Amygdala (tissue), 56 donors: ENCODE measurements at places on chromosomes 7 and 10.
A peak's percentile ranks its signal among the peaks of the same experiment; 100 is the strongest.

DNA sequence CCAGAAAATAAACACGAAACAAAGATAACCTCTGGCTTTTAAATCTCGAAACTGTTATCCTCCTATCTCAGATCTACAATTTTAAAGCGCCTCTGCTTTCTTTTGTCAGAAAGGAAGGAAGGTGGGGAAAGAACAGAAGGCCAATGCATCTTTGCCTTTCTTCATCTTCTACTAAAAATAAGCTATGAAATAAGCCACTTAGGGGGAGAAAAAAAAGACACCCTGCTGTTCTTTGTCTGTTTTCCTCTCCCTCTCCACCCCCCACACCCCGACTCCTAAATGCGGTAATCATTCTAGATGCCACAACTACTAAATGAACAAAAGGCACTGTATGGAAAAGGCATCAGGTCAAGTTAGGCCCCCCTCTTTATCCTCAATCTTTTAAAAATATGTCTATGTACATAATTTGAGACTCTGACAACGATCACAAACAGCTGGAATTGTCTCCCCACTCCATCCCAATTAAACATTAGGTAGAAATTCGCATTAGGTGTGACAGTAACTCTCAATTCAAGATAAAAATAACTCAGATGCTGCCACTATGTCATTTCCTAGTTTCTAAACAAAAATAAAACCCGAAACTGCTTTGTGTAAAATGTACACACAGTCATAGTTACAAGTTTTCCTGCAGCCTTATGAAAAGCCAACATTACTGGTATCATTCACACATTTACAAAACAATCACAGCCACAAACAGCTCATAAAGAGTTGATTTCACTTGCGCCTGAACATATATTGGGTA, 2.4 kb downstream of the UBE2H start:
- DNase-seq, result no peak

- DNase-seq, result no peak
These were observed 96.9 kb upstream of the ZNF438 start for GRCh38 chr10:31128536-31128935.

DNA sequence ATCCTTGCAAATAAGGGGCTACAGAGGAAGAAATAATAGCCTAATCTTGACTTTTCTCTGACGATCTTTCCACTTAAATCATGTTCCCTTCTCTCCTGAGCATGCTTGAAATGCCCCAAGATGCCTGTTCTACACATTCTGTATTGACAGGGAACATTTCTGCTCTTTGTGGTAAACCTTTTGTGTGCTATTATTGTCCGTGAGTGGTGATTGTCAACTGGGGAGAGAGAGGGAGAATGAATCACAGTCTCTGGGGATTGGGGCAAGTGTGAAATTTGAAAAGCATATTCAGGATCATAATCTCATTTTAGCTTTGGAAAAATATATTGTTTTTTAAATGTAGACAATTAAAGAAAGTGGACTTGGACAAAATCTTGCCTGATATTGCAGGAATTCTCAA, 20.6 kb downstream of the UBTD1 start:
- DNase-seq, result no peak

- DNase-seq, result no peak
These were observed 284.6 kb downstream of the KLF6 start for GRCh38 chr10:3500408-3500856.

GRCh38 chr10:130897815-130898214, 413.7 kb downstream of the TCERG1L start:
- DNase-seq, result no peak

GRCh38 chr10:101686133-101686925, 8.6 kb downstream of the FBXW4 start:
- DNase-seq, result no peak

GRCh38 chr10:72009425-72010081, 45.4 kb downstream of the CHST3 start:
- DNase-seq, result peak; percentile 83

- no peak for DNase-seq
These were observed 308.2 kb downstream of the LRMDA start for GRCh38 chr10:75739414-75740143.

DNA sequence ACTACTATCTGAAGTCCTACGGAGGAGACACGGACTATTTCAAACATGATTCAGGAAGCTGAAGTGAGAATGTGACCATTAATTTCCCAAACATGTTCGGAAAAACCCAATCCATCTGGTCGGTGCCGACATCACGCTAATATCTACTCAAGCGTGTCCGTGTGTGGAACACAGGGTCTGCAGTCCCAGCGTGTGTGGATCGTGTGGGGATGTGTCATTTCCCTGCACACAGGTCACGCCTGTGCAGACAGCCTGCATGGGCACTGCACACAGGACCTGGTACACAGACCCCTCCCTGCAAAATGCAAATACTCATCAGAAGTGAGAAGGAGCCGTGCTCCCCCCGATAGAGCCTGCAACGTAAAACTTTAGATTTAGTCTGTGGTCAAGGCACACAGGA, 57.8 kb downstream of the CARD11 start:
- DNase-seq, result no peak

DNA sequence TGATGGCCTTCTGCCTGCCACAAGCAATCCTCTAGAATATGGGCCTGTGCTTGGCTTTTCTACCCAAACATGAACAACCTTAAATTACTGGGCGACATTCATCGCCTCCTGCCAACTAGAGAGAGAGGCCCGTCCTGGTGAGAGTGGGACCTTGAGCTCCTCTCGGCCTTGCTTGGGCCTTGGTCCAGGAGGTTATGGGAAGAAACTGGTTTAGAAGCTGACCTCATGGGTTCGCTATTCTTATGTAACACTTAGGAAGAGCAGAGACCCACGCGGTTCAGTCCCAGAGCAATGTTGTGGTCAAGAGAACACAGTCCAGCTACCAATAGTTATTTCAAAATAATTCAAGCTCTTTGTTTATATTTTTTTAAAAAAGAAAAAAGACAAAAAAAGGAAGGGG, 176.3 kb upstream of the ZNF32 start:
- DNase-seq, result no peak

DNA sequence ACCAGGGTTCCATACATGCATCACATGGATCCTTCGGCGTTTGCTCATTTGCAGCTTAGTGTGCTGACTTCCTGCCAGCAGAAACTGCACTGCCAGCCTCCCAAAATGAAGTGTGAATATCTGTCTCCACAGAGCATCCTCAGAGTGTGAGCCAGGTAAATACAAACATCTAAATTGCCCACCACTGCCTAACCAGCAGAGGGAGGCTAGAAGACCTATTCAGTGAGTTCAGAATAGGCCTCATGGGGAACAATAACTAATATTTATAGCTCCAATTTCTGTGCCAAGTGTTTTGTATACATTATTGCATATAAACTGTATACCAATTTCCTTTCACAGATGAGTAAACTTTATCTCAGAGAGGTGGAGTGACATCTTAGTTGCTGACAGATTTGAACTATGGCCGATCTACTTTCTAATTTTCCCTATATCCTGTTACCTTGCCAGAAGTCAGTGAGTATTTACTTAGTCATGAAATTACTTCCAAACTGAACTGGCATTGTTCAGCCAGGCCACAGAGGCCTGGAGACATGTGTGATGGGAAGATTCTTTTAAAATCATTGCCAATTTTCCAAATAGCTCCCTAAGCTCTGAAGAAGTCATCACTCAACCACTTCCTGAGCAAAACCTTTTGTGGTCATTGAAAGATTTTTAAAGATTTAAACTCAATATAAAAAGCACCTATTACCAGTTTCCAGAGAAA, 926.5 kb upstream of the GHITM start:
- no peak for DNase-seq

DNA sequence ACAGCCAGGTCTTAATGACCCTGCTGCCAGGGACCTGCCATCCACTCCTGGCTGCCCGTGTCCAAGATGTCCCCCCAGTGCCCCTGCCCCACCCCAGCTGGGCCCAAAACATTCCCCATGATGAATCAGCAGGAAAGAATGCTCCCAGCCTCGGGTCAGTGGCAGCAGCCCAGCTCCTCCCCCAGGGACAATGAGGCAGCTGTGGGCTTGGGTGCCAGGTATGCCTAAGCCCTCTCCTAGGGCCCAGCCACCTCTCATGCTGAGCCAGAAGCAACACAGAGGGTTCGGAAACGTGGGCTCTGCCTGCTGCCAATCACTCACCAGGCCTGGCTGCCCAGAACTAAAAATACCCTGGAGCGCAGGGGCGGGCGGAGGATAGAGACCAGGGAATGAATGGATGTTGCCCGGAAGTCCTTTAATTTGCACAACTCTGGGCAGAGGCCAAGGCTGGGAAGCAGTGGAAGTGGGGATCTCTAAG, 1.5 kb upstream of the LOXL4 start:
- DNase-seq, result peak; percentile 15

DNA sequence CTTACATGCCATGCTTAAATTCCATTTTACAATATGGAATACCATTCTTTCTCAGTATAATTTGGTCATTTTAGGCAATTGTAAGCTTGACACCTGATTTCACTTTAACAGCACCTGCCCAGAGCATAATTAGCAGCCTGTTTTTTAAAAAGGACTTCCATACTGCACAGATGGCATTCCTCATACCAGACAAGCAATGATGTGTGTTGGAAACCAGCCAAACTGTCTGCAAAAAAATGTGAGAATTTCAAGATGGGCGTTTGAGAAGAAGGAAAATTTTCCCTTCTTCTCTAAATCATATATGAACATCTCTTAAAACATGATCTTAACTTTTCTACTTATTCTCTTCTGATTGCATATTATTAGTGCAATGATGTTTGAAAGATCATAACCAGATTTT, 40.4 kb upstream of the AGMO start:
- DNase-seq, result no peak

GRCh38 chr7:82633592-82633991, 190.0 kb upstream of the CACNA2D1 start:
- no peak for DNase-seq

GRCh38 chr7:113128031-113128430, 9.7 kb upstream of the SMIM30 start:
- no peak for DNase-seq

DNA sequence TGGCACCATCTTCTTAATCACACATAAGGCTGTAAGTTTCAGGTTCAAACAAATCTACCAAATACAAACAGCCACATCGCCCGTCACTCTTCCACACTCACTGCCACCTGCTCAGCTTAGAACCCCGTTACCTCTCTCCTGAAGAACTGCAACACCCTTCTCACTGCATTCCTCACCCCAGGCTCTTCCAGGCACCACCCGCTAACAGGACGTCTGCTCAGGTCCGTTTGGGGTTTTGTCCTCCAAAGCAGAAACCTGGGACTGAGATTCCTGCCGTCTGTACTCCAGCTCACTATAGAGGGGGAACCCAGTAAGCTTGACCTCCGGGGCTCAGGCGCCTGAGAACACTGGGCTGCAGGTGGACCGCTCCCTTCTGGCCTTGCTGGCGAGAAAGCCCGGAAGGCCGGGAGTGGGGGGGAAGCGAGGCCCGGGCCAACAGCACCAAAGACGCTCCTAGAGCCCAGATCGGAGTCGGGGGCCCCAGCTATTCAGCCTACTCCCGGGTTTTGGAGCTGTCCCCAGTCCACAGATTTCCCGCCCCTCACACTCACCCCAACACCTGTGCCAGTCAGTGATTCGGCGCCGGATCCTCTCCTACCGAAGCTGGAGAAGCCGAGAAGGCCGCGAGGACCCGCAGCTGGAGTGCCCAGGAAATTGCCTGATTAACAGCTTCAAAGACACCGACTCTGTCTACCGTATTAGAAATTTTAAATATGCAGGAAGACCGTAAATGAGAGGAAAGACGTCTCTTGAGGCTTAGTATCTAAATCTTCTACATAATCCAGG, at the start of gene AP3M1:
TSS of gene AP3M1 (minus strand) at position 625 of the 786 bp plus-strand sequence. CDS start 12,449 bp downstream, outside the sequence.
- DNase-seq, result peak; percentile 87

DNA sequence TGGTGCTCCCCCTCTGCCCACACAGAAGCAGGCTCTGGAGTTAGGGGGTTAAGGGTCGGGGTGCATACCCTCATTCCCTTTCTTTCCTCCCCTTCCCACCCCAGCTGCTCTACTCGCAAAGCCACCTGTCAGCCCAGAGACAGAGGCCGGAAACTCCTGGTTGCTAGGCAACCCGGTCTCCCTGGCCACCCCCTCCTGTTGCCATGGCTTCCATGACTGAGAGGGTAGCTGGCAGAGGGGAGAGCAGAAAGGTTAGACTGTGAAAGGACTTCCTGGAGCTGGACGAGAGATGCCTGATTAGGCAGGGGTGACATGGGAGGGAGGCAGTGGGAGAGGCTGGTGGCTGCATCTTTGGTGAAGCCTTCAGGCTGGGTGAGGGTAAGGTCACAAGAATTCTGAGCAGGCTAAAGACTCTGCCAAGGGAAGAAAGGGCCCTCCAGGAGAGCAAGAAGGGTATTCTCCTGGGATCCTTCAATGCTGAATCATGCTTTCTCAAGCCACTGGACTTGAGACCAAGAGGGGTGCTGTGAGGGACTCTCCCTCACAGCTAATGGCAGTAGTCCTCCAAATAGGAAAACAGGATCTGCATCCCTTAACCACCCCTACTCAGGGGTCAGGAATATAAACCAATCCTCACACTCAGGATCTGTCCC, 5.4 kb downstream of the PSD start:
- no peak for DNase-seq

GRCh38 chr7:98341106-98341505, 59.6 kb downstream of the BRI3 start:
- DNase-seq, result no peak

DNA sequence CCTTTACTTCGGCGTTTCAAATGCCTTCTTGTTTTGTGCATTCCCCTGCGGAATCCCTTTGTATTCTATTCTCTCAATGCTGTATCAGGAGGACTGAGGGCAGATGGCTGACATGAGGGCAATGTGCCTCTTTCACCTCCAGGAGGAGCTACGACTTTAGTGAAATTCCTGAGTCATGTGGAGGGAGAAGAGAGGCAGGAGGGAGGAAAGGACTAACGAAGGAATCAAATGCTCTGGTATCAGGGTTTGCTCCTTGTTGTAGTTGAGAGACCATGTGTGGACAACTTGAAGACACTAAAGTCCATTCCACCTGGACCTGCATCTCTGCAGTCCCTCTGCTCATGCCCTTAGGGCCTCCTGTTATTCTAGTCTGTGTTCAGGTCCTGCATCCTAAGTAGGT, 40.2 kb upstream of the PRSS58 start:
- DNase-seq, result no peak

- DNase-seq, result no peak
These were observed 22.1 kb downstream of the SVIL start for GRCh38 chr10:29612657-29613056.

- DNase-seq, result no peak
These were observed 66.3 kb downstream of the PARD3 start for GRCh38 chr10:34748767-34749166.

- DNase-seq, result no peak
These were observed 92.6 kb downstream of the CREM start for GRCh38 chr10:35219292-35219691.

DNA sequence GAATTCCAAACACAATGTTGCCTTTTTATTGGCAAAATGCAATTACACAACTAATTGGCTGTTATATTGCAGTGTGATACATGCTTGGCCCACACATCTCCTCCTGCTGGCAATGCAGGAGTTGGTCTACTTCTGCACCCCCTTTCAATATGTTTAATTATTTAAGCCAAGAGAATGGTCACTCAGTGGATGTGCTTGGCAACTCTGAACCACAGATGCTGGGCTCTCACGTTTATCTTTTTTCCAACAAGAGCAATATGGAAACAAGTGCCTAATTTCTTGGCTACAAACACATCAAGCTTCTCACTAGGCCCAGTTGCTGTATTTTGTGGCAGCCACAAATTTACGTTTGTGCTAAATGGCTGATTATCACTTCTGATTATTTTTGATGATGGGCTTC, 1149.2 kb upstream of the CELF2 start:
- no peak for DNase-seq

- DNase-seq, result no peak
These were observed 47.3 kb downstream of the LRRN3 start for GRCh38 chr7:111138193-111138569.

- no peak for DNase-seq
These were observed 892.0 kb upstream of the CELF2 start for GRCh38 chr10:10125676-10126075.
